Naive thymus-derived CD4-positive, alpha-beta T cell (primary cell): ENCODE measurements at places on chromosomes 2 and 18.

DNA sequence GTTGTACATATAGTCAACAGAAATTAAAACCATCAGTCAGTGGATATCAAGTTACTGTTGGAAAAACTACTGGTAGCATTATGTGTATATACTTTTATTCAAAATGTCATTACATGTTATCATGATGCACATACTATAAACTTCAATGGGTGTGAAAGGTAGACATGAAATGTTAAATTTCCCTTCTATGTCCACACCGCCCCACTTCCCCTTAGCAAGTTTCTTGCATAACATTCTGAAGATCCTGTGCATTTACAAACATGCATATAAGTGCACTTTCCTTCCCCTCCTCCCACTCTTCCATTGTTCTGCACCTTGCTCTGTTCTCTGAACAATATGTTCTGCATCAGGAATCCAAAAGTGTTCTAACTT, 16.6 kb upstream of the HK2 start:
- no peak for DNase-seq
- no peak overlapping the region for H3K27ac ChIP-seq

DNA sequence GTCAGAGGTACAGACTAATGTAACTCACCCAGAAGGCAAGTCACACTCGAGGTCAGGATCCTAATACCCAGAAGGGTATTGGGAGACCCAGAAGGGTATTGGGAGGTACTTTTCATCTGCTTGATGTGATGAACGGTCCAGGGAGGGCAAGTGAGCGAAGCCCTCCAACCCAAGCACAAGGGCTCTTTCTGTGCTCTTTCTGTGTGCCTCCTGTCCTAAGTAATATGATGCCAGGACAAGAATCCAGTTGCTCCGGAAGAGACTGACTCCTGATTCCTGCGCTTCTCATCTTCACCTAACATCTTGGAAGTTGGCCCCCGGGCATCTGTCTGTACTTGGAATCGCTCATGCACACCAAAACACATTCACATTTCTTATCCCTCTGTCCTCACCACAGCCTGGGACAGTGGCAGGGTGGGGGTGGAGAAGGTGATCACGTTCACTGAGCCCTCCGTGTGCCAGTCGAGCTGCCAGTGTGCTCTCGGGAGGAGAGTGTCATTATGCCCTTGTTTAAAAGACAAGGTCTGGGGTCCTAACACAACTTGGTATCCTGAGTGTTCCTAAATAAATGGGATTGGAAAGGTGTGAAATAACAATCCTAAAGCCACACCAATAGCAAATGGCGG, 17.1 kb downstream of the GYPC start:
- H3K4me3 ChIP-seq, result no peak overlapping the region
- no peak overlapping the region for H3K27ac ChIP-seq
- DNase-seq, result no peak
- no peaks in the 10 kb centered on the region for H3K36me3 ChIP-seq
- H3K27me3 ChIP-seq, result no peaks in the 10 kb centered on the region

DNA sequence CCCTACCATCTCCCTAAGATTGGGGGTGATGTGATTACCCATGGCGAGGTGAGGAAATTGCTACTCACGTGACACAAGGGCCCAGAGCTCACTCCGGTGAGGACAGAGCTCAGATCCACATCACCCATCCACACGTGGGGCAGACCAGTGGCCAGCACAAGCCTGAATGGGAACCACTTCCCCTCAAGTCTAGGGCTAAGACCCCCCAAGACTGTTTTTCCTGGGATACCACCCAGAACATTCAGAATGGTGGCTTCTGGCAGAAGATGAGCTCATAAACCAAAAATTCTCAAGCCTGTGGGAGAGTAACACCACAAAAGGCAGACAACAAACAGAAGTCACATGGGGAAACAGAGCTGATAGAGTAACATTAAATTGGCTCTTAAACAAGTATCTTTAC, 321.4 kb downstream of the ALK start:
- H3K4me1 ChIP-seq, result no peaks in the 10 kb centered on the region
- no peaks in the 10 kb centered on the region for H3K27me3 ChIP-seq
- no peaks in the 10 kb centered on the region for H3K36me3 ChIP-seq
- no peak overlapping the region for H3K27ac ChIP-seq

- no peaks in the 10 kb centered on the region for H3K4me1 ChIP-seq
- no peak overlapping the region for H3K4me3 ChIP-seq
- H3K27me3 ChIP-seq, result no peaks in the 10 kb centered on the region
- no peak overlapping the region for H3K27ac ChIP-seq
Measured at GRCh38 chr18:78911751-78912283, 67.8 kb upstream of the SALL3 start.

GRCh38 chr2:152063325-152063924, 35.4 kb downstream of the CACNB4 start:
- no peaks in the 10 kb centered on the region for H3K27me3 ChIP-seq
- no peak for DNase-seq
- H3K4me3 ChIP-seq, result no peak overlapping the region

GRCh38 chr2:154433010-154433409, 265.5 kb upstream of the KCNJ3 start:
- no peak overlapping the region for H3K27ac ChIP-seq
- no peaks in the 10 kb centered on the region for H3K27me3 ChIP-seq
- no peak overlapping the region for H3K4me3 ChIP-seq
- no peaks in the 10 kb centered on the region for H3K4me1 ChIP-seq
- DNase-seq, result no peak

- H3K36me3 ChIP-seq, result no peaks in the 10 kb centered on the region
- no peak for DNase-seq
- H3K4me1 ChIP-seq, result no peaks in the 10 kb centered on the region
- H3K27ac ChIP-seq, result no peak overlapping the region
- no peaks in the 10 kb centered on the region for H3K27me3 ChIP-seq
- H3K4me3 ChIP-seq, result no peak overlapping the region
Measured at GRCh38 chr2:9807056-9807455, 36.2 kb upstream of the TAF1B start.

GRCh38 chr2:100130595-100131391, 11.6 kb downstream of the AFF3 start:
- no peaks in the 10 kb centered on the region for H3K36me3 ChIP-seq
- no peaks in the 10 kb centered on the region for H3K4me1 ChIP-seq
- H3K27me3 ChIP-seq, result no peaks in the 10 kb centered on the region
- DNase-seq, result no peak

- H3K27me3 ChIP-seq, result no peaks in the 10 kb centered on the region
- no peak overlapping the region for H3K27ac ChIP-seq
- H3K4me1 ChIP-seq, result no peaks in the 10 kb centered on the region
- DNase-seq, result no peak
Measured at GRCh38 chr2:11396467-11397445, 52.3 kb upstream of the ROCK2 start.

GRCh38 chr2:21710496-21710895, 586.7 kb downstream of the TDRD15 start:
- no peak overlapping the region for H3K27ac ChIP-seq
- no peak overlapping the region for H3K4me3 ChIP-seq
- no peaks in the 10 kb centered on the region for H3K4me1 ChIP-seq
- no peaks in the 10 kb centered on the region for H3K27me3 ChIP-seq

DNA sequence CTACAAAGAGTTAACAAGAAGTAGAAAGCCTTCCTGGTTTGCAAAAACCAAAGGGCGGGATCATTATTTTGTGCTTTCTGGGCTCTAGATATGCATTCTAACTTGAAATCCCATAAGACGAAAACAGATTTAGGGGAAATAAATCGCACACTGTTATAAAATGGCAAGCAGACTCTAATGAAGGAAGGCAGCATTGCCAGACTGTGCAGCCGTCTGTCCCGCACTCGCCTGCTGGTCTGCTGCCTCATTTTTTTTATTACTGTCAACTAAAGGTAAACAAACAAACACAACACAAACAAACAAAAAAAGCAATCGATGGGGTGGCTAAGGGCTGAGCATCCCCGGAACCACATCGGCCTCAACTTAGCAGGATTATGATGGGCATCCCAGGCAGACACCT, 24.4 kb downstream of the ZNF521 start:
- H3K4me3 ChIP-seq, result no peak overlapping the region
- H3K36me3 ChIP-seq, result no peaks in the 10 kb centered on the region
- no peaks in the 10 kb centered on the region for H3K4me1 ChIP-seq
- H3K27me3 ChIP-seq, result no peaks in the 10 kb centered on the region

DNA sequence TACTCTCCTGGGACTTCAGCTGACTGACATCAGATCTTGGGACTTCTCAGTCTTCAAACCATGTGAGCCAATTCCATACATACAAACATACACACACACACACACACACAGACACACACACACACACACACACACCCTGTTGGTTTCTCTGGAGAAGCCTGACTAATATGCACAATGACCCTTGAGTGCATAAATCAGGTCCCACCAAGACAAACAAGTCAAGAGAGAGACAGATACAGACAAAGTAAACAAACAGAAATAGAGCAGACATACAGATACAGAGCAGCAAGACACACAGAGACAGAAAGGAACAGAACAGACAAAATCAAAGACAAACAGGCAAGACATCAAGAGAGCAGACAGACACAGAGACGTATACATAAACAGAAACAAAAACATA, 43.8 kb upstream of the DDX18 start:
- H3K27me3 ChIP-seq, result no peaks in the 10 kb centered on the region
- H3K4me1 ChIP-seq, result no peaks in the 10 kb centered on the region
- H3K4me3 ChIP-seq, result no peak overlapping the region
- H3K27ac ChIP-seq, result no peak overlapping the region

GRCh38 chr2:106175086-106175850, 18.8 kb downstream of the UXS1 start:
- no peak overlapping the region for H3K27ac ChIP-seq
- DNase-seq, result no peak

- H3K27me3 ChIP-seq, result no peaks in the 10 kb centered on the region
- H3K4me1 ChIP-seq, result no peaks in the 10 kb centered on the region
- peak; percentile 14 for DNase-seq
- H3K4me3 ChIP-seq, result no peak overlapping the region
- H3K36me3 ChIP-seq, result no peaks in the 10 kb centered on the region
- H3K27ac ChIP-seq, result no peak overlapping the region
Measured at GRCh38 chr2:165238295-165238694, 919 bp upstream of the SCN2A start.

DNA sequence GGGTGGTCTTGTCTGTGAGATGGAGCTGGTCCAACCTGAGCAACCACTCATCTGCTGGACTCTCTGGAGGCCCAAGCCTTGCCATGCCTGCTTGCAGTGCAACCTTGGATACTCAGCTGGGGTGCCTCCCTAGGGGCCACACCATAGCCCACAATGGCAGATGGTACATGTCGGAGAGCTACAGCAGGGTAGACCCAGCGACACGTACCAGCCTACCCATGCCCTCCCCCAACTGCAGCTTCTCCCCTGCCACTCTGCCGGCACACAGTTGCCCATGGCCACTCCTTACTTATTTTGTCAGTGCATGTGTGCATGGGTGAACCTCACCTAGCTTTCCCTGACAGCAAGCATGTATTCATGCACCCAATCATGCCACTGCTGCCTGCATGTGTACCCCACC, 690.9 kb downstream of the CCDC85A start:
- no peak overlapping the region for H3K4me3 ChIP-seq
- no peak for DNase-seq
- no peaks in the 10 kb centered on the region for H3K36me3 ChIP-seq
- no peaks in the 10 kb centered on the region for H3K27me3 ChIP-seq

GRCh38 chr2:61759718-61760117, 94.1 kb downstream of the FAM161A start:
- no peak overlapping the region for H3K27ac ChIP-seq
- no peak overlapping the region for H3K4me3 ChIP-seq
- peaks cover 3% of the 10 kb centered on the region for H3K4me1 ChIP-seq

DNA sequence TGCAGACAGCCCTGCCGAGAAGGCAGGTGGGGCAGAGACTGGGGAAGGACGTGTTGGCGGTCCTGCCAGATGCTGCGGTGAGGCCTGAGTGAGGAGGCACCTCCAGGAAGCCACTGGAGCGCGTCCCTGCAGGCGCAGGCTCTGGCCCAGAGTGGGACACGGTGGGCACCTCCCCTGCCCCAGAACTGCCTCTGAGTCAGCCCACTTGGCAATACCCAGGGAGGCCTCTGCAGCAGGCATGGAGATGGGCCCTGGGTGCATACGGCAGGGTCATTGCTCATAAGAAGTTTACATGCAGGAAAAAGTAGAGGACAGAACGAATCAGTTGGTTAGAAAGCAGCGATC, 195.9 kb downstream of the TFCP2L1 start:
- H3K36me3 ChIP-seq, result no peaks in the 10 kb centered on the region
- no peak overlapping the region for H3K27ac ChIP-seq
- H3K27me3 ChIP-seq, result no peaks in the 10 kb centered on the region

GRCh38 chr18:38648179-38648578, 1082.6 kb upstream of the CELF4 start:
- no peak for DNase-seq
- H3K27ac ChIP-seq, result no peak overlapping the region
- H3K4me3 ChIP-seq, result no peak overlapping the region
- no peaks in the 10 kb centered on the region for H3K4me1 ChIP-seq

DNA sequence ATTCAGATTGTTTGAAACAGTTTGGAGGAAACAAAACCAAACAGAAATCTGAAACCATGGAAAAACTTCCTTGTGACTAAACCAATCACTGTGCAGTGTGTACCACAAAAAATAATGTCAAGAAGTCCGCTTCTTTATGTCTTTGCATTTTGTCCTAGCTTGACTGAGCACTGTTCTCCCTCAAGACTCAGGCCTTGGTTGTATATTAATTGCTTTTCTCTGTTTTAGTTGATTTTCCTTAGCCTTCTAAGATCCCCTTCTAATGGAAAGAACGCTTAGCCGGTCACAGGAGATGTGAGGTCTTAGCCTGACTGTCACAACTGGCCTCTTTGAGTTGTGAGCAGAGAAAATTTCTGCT, 56.6 kb downstream of the LCLAT1 start:
- H3K27ac ChIP-seq, result peak overlapping the region; percentile 49
- no peak for DNase-seq
- H3K4me1 ChIP-seq, result peaks cover 28% of the 10 kb centered on the region

GRCh38 chr18:54873884-54874255, 45.6 kb downstream of the RAB27B start:
- no peaks in the 10 kb centered on the region for H3K36me3 ChIP-seq
- H3K4me3 ChIP-seq, result no peak overlapping the region
- DNase-seq, result no peak
- H3K4me1 ChIP-seq, result no peaks in the 10 kb centered on the region

- no peaks in the 10 kb centered on the region for H3K27me3 ChIP-seq
- no peaks in the 10 kb centered on the region for H3K36me3 ChIP-seq
- H3K27ac ChIP-seq, result no peak overlapping the region
- no peak overlapping the region for H3K4me3 ChIP-seq
- no peaks in the 10 kb centered on the region for H3K4me1 ChIP-seq
- no peak for DNase-seq
Measured at GRCh38 chr2:134771313-134771801, 52.6 kb upstream of the TMEM163 start.

GRCh38 chr2:30332791-30333453, 101.6 kb downstream of the LBH start:
- H3K4me1 ChIP-seq, result peaks cover 55% of the 10 kb centered on the region
- H3K27ac ChIP-seq, result peak overlapping the region; percentile 71
- peak overlapping the region; percentile 1 for H3K4me3 ChIP-seq
- peak; percentile 8 for DNase-seq
- H3K27me3 ChIP-seq, result no peaks in the 10 kb centered on the region
